Hematopoietic multipotent progenitor cell treated with erythropoietin and hydrocortisone succinate and interleukin-3 and kit ligand, for 17 days (in vitro differentiated cells): ENCODE measurements at places on chromosomes 16 and 17.
A peak's percentile ranks its signal among the peaks of the same experiment; 100 is the strongest.

DNA sequence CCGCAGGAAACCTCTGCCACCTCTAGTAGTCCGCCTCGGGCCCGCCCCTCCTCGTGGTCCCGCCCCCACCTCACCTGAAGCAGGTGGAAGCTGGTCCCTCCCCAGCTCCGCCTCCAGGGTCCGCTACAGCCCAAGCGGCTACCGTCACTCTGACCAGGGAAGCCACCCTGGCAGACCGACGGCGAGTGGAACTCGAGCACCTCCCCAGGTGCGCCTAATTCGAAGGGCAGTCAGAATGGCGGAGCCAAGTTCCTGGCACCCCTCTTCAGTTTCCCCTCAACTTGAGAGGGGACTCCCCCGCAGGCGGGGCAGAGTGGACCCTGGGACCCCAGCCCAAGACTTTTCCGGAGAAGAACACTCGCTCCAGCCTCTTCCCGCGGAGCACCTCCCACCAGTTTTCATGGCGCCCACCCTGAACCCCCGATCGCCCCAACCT, 507 bp downstream of the FHOD1 start:
- DNase-seq: peak; percentile 65

- no peak for DNase-seq
Measured at GRCh38 chr16:87970186-87970585, 19.0 kb downstream of the BANP start.

DNA sequence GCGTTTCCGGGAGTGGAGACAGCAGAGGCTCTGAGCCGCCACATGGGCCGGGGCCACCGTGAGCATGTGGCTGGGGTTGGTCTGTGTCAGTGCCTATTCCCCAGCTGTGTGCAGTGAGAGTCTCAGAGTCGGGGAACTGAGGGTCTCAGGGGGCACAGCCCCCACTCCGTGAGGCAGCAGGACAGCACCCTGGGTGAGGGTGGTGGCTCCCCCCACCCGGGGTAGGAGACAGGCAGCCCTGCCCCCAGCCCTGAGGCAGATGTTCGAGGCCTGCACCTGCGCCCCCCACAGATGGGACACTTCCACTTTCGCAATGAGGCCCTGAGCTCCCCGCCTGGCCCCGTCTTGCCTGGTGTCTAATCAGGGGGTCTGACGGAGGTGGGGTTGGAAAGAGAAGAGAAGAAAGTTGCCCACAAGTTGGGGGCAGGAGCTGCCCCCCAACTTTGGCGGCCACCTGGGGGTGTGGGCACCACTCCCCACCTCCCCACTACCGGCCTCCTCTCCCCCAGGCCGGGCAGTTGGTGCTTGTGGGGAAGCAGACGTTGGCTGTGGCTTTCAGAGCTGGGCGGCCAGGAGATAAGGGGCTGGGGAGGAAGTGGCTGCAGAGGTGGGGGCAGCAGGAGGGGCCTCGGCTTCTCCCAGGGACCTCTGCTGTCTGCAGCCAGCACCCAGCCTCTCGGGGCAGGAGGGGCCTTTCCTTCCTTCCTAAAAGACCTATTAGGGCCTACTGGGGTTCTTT, 1.8 kb upstream of the CBFA2T3 start:
- DNase-seq: no peak

DNA sequence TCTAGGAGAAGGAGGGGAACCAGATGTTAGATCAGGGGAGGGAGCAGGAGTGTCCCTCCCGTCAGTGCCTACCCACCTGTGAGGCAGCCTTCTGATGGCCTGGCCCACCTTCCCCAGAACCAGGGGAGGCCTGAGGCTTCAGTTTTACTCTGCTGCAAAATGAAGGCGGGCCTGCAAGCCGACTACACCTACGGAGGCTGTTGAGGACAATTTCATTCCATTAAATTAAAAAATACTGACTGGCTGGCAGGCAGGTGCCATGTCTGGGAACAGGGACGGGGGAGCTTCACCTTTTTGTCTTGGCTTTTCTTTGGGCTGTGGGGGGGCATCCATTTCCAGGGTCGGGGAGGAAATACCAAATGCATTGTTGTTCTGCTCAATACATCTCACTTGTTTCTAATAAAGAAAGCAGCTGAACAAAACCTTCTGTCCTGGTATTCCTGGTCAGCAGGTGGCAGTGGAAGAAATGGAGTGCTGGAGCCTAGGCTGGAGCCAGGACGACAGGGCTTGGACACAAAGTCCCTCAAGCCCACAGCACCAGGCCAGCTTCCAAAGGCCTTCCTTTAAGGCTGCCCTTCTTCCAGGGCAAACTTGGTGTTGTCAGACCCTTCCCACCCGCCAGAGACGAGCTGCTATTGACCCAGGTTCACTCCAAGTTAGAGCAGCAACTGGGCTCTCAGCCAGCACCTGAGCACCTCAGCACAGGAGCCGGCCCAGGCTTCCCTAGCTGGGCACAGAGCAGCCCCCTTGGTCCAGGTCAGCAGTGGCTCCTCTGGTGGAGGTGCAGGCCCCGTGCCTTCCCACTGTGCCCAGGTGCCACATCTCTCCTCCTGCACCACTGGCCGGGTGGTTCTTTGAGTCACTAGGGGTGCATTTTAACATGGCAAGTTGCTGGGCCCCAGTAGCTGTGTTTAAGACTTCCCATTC, 23.5 kb downstream of the PLCD3 start:
- DNase-seq: no peak

DNA sequence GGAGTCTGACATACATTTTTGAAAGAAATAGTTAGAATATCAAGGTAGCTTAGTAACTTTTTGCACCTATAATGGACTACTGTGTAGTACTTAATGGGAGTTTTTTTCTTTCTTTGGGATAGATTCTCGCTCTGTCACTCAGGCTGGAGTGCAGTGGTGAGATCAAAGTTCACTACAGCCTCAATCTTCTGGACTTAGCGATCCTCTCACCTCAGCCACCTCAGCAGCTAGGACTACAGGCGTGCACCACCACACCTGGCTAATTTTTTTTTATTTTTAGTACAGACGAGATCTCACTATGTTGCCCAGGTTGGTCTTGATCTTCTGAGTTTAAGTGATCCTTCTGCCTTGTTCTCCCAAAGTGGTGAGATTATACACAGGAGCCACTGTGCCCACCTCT, 9.5 kb downstream of the TAOK1 start:
- no peak for DNase-seq

DNA sequence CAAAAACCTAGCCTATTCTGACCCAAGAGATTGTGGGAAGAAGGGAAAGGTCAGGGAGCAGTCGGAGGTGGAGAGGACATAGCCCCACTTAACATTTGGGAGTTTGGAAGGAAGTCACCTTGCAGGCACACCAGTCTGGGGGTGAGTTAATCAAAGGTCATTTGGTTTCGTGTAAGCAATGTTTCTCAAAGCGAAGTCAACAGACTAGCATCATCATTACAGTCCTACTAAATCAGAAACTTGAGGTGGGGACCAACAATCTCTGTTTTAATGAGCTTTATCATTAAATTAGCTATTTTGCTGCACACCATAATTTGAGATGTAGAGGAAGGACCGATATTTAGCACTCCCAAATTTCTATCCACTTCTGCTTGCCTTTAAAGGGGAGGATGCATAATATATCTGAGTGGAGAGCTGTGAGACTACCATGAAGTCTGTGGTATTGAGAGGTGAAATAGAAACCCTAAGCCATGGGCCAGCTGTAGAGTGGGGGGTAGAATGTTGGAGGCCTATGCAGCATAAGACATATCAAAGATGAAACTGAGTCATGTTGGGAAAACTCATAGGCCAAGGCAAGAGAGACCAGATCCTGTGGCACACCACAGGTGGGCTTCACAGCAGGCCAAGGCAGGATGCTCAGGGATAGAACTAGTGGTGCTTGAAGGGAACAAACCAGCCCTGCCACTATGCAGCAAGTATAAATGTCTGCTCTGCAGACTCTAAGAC, 141.7 kb upstream of the ANKFN1 start:
- DNase-seq: no peak

DNA sequence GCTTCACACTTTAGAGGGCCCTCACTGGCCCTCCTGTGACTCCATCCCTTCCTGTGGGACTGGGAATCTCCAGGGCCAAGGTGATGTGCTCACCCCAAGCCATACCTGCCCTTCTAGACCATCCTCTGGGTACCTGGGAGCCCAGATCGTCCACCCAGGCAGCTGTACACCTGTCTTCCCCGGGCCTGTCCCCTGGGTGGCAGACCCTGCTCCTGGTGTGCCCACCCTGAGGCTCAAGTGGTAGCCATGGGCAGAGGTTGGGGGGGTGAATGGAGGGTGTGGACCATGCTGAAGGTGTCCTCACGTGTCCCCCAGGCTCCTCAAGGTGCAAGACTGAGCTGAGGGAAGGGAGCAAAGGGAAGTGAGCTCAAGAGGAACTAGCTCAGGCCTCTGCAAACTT, 9.3 kb downstream of the CLEC10A start:
- DNase-seq: no peak

DNA sequence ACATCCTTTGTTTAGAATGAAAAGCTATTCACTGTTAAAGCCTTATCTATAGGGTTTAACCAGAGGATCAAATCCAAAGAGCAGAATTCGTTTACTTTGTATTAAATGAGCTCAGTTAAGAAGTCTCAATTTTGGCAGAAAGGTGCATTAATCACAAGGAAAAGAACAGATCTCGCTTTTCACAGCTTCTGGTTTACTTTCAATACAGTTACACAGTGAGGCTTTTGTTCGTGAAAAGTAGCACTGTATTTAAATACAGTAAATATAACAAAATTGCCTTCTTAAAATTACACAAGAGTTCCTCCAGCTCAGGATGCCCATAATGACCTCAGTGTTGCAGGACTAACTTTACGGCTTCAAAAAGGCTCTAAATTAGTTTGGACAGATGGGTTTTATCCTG, 669.1 kb upstream of the SALL1 start:
- no peak for DNase-seq

DNA sequence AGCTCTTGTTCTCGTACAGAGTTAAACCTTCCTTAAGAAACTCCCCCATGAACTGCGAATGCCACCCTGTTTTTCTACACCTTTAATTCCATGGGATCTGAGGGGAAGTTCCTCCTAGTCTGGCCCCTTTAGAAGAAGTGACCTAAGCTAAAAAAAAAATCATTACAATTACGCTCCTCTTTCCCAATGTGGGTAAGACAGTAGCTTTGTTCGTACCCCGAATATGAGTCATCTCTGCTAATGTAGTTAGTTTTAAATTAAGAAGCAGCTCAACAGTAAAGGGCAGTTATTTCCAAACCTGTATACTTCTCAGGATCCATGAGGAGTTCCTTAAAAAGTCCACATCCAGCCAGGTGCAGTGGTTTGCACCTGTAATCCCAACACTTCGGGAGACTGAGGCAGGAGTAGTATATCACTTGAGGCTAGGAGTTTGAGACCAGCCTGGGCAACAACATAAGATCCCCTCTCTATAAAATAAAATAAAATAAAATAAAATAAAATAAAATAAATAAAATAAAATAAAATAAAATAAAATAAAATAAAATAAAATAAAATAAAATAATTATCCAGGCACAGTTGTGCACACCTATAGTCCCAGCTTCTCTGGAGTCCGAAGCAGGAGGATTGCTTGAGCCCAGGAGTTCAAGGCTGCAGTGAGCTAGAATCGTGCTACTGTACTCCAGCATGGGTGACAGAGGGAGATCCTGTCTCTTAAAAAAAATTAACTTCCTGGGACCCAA, 26.1 kb downstream of the RCVRN start:
- no peak for DNase-seq

GRCh38 chr16:17237350-17237944, 233.3 kb downstream of the XYLT1 start:
- no peak for DNase-seq

DNA sequence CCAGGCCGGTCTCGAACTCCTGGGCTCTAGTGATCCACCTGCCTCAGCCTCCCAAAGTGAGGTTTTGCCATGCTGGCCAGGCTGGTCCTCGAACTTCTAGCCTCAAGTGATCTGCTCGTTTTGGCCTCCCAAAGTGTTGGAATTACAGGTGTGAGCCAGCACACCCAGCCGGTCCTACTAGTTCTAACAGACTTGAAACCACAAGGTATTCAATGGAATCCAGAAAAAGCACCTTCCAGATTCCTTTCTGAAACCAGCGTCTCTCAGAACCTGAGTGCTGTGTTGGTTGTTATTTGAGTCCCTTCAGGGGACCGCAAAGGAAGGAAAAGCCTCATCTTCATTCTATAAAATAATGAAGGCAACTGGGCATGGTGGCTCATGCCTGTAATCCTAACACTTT, 4.1 kb downstream of the KRABD2 start:
- no peak for DNase-seq
